ENCODE measurements at places on chromosomes 12 and 14.

- DNase-seq = no peak
Measured at GRCh38 chr12:114952573-114953271, 268.7 kb upstream of the TBX3 start.

DNA sequence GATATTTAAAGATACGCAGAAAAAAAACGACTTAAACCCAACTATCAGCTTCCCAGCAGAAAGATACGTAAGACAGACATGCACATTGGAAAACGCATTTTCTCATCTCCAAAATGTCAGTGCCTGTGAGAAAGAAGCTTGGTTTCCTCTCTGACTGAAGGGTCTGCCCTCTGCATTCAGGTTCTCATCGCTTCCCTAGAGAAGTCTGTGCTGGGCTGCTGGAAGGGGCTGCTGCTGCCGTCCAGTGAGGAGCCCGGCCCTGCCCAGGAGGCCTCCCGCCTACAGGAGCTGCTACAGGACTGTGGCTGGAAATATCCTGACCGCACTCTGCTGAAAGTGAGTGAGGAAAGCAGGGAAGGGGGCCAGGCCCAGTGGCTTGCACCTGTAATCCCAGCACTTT lies 4.7 kb upstream of the PFDN5 start:
- DNase-seq = no peak

GRCh38 chr12:69039911-69040310 lies 106.9 kb upstream of the CPM start:
- DNase-seq = no peak

GRCh38 chr12:104738331-104738730 lies 219.8 kb downstream of the SLC41A2 start:
- DNase-seq = no peak

DNA sequence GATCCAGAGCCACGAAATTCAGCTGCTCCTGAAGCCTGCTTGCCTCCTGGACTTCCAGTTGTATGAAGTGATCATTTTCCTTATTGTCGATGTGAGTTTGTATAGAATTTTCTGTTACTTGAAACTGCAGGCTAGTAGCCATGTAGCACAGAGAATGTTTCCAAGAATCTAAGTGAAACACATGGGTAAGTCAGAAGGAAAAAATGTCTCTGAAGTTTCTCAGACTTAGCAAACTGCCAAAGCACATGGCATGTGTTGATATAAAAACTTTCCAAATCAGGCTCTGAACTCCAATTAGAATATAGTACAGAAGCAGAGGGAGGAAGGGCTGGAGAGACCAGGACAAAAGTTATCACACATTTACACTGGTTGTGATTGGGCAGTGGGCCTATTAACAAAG lies 9.8 kb upstream of the PCNX1 start:
- DNase-seq = peak; percentile 67

DNA sequence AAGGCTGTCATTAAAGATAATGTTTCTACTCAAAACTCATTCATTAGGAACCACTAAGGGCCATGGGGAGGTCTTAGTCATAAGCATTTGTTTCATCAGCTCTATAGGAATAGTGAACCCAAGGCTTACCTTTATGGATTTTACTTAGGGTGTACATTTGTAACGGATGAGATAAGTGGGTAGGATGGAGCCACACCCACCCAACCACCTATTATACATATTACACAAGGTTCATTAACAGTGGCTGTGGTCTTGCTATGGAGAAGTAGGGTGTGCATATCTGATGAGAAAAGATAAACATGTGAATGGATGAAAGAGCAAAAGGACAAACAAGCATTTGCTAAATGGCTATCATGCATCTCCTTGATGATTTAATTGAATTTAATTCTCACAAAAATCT lies 39.6 kb upstream of the ITPR2 start:
- no peak for DNase-seq
